ENCODE measurements at places on chromosomes 11 and 22.

DNA sequence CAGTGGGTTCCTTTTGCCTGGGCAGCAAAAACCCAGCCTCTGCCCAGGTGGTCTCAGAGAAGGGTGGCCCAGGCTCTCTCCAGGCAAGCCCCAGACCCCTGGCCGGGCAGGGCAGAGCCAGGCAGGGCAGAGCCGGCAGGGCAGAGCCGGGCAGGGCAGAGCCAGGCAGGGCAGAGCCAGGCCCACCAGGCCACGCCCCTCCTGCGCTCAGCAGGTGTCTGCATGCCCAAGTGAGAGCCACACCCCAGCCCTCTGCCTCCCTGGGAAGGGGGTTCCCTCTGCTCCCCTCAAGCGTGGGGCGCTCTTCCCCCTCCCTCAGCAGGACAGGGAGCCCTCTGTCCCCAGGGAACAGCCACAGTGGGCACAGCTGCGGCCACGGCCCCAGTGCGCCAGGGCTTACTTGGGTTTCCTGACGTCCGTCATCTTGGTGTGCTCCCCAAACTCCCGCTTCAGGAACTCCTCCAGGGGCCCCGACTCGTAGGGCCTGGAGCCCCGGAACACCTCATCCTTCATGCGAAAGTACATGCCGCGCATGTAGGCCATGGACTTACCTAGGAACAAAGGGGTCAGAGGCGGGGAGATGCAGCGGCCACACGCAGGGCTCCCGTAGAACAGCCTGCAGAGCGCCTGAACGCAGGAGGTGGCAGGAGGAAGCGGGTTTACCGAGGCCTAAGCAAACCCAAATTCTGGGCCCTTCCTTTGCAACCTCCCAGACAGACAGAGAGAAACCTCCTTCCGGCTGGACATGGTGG, 10.1 kb upstream of the BAIAP2L2 start:
- DNase-seq: no peak

GRCh38 chr11:126988655-126989054, 11.9 kb downstream of the KIRREL3 start:
- no peak for DNase-seq

- DNase-seq: no peak
These were observed 80.1 kb upstream of the RTL6 start for GRCh38 chr22:44578110-44578457.

DNA sequence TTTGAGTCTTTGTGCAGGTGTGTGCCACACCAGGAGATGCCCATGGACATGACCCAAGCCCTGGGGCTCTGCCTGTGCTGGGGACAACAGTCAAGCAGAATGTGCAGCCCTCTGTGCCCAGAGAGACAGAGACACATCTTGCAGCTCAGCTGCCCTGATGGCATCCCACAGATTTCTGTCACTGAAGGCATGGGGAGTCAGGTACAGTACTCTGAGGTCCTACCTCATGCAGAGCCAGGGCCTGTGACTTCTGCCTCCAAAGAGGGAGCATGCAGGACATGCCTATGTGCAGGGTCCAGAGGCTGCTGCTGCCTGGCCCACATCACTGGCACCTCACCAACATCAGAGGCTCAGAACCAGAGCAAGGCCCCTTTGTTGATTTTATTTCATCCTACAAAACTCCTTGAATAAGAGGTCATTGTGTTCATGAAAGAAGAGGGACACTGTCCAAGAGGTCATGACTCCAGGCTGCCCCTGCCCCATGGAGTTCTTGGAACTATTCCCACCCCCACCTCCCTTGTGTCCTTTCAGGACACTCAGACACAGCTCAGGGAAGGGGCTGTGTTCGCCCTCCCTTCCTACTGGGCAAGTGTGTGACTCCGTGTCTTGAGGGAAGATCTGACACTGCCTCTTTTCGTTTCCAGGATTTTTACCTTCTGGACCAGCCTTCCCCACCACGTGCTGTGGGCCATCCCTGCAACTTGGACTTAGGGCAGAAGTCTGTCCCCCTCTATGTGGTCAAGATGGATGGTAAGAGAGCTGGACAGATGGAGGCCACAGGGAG, 62.3 kb downstream of the BTG4 start:
- DNase-seq: no peak

- DNase-seq: no peak
These were observed 15.8 kb downstream of the P2RY2 start for GRCh38 chr11:73233692-73234470.

GRCh38 chr11:128522943-128523518, 64.3 kb downstream of the ETS1 start:
- DNase-seq: peak; percentile 65

GRCh38 chr11:38446336-38446735, 1848.3 kb upstream of the RAG2 start:
- DNase-seq: no peak

DNA sequence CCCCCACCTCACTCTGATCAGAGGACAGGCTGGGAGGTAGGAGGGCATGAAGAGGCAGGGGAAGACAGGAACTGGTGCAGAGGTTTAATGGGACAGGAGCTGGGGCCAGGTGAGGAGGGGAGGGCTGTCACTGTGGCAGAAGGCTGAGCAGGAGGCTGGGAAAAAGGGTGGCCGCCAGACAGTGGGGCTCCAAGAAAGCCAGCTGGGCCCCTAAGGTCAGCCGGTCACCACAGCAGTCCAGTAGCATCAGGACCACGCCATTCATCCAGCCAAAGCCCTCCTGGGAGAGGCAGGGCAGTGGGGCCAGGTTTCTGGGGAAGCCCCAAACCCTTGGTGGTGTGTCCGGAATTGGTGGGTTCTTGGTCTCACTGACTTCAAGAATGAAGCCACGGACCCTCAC, 8.5 kb upstream of the TREH start:
- DNase-seq: no peak

DNA sequence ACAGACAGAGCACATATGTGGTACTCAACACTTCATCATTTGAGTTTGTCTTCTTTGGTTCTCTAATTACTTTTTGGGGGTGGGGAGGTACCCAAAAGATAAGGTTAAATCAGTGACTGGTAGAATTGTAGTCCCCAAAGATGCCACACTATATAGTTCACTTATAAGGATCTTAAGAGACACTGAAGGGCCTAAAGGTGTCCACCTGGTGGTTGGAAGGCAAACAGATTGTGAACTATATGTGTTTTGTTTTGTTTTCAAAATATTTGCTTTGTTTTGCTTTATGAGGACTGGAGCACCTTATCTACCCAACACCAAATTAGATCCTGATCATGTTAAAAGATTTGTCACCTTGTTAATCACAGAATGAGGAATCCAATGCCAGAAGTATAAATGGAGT, 136.1 kb downstream of the DCDC1 start:
- DNase-seq: no peak

DNA sequence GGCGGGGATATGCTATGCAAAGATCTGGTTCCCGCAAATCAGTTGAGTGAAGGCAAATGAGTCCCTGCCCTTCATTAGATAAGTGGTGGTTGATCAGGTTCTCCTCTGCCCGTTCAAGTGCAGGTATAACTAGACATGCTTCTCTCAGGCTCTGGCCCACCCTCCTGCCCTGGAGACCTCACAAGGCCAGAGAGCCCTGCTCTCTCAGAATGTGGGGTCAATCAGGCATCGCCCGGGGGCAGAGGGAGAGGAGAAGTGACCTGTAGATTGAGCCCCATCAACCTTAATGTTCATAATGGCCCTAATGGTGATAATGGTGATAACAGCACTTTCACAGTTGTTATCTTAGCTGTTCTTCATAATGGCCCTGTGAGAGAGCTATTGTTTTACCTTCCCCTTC, 224.3 kb downstream of the DSCAML1 start:
- no peak for DNase-seq

All from CD4-positive, alpha-beta T cell treated with Interleukin-6 for 4 hours (primary cell).